Activated naive CD4-positive, alpha-beta T cell treated with anti-CD3 and anti-CD28 coated beads, Interleukin-2, amount 50 U/mL, for 72 hours (primary cell): ENCODE measurements at places on chromosomes 11 and 22.
A peak's percentile ranks its signal among the peaks of the same experiment; 100 is the strongest.

DNA sequence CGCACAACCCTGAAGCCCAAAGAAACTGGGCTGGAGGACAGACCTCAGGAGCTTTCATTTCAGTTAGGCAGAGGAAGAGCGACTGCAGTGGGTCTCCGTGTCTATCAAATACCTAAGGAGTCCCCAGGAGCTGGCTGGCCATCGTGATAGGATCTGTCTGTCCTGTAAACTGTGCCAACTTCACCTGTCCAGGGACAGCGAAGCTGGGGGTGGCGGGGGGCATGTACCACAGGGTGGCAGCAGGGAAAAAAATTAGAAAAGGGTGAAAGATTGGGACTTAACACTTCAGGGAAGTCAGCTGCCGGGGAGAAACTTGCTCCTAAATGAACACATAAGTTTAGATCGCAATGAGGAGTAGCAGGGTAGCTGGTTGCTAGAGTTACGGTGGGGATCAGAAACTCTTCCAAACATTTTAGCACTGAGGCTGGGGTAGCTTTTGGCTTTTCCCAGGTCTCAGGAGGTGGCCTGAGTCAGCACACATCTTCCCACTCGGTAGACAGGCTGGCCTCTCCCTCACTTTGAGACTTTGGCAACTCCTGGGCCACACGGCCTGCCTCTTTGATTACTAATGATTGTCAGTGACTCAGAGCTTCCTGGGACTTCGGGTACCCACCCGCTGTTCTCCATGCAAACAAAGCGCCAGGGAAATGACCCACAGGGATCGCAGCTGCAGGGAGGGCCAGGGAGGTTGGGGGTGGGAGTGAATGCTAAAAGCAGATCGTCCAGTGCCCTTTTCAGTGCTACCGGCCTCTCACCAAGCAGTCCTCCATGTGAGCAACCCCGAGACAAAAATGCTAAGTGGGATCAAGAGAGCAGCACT, 2.9 kb upstream of the MTFP1 start:
- peak; percentile 26 for DNase-seq

GRCh38 chr11:45880772-45881570, 4.5 kb upstream of the MAPK8IP1 start:
- DNase-seq: no peak

- DNase-seq: no peak
Measured at GRCh38 chr11:1759151-1759850, 4.4 kb downstream of the CTSD start.

- DNase-seq: no peak
Measured at GRCh38 chr11:119450590-119451326, 27.8 kb upstream of the THY1 start.

DNA sequence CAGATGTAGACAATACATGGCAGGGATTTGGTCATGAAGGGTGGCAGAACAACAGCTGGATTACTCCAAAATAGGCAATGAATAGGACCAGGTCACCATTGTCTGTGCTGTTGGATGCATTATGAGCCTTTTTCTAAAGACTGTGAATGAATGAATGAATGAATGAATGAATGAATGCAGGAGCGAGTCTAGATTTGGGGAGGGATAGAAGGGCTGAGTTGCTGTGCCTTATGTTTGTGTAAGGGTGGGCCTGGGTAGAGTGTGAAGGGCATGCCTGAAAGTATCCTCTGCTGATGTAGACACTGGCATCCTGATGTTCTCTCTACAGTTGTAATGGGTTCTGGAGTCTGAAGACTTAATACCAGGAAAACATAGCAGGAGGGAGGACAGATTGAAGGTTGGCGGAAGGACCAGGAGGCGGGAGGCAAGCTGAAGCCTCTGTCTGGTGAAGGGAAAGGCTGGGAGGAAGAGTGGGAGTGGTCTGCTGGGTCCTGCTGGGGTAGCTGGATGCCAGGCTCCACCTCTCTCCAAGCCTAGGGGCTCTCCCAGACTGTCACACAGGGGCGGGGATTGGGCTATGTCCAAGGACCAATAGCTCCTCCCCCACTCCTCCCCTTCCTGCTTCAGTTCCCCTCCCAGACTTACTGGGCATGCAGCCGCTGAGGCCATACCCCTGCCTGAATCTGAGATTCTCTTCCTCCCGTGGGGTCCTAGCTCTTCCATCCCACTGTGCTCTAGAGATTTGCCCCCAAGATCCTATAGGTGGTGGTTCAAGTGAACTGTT, 4.8 kb downstream of the TRIM3 start:
- DNase-seq: no peak

DNA sequence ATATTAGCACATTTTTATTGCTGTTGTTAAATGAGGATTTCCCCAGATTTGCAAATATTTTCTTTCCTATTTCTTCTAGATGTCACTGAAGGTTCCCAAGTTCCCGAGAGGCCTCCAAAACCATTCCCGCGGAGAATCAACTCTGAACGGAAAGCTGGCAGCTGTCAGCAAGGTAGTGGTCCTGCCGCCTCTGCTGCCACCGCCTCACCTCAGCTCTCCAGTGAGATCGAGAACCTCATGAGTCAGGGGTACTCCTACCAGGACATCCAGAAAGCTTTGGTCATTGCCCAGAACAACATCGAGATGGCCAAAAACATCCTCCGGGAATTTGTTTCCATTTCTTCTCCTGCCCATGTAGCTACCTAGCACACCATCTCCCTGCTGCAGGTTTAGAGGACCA, 17.5 kb downstream of the MCAM start:
- DNase-seq: no peak

DNA sequence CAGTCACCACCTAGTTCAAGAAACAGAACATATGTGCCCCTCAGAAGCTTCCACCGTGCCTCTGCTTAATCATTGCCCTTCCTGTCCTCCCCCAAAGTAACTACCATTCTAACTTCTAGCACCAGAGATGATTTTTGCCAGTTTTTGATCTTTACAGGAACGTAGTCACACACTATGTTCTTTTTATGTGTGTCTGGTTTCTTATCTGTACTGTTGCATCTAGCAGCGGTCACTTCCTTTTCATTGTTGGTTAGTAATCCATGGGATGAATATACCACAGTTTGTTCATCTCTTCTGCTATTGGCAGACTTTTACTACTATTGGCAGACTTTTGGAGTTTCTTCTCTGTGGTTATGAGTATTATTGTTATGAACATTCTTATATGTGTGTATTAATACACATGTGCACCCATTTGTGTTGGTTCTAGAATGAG, 34.6 kb downstream of the SPECC1L start:
- no peak for DNase-seq
